ENCODE measurements at places on chromosomes 4 and X.
A peak's percentile ranks its signal among the peaks of the same experiment; 100 is the strongest.

- peak; percentile 54 for DNase-seq
Measured at GRCh38 chrX:3962511-3963311, 249.3 kb upstream of the PRKX start.

DNA sequence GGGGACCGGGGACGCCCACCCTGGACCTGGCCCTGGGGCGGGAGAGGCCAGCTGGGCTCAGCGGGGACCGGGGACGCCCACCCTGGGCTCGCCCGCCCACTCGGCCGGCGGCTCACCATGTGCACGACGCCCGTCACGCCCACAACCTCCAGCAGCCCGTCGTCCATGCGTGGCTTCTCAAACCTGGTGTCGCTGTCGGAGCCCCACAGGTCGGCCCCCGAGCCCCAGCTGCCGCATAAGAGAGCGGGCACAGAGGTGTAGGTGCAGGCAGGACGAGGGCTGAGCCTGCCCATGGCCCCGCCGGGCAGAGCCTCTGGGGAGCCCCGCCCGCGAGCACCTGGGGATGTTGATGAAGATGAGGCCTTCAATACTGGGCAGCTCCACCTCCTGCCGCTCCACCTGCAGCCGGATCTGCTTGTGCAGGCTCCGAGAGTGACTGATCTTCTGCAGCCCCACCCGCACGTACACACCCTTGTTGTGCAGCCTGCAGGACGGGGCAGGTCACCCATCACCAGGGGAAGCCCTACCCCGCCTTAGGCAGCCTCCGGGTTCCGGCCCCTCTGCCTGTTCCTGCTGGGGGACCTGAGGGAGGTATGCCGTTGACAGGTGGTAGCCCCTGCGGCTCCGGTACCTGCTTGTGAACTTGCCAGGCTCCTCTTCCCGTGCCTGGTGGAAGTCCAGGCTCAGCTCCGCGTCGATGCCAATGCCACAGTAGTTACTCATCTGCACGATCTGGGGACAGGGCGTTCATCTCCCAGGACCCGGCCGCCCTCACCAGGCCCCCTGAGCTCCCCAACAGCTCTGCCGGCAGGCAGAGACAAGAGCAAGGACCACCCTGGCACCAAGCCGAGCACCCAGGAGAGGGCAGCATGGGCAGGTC lies 11.8 kb downstream of the DGKQ start:
- DNase-seq: no peak

- DNase-seq: no peak
Measured at GRCh38 chrX:39728025-39728424, 369.7 kb downstream of the BCOR start.

DNA sequence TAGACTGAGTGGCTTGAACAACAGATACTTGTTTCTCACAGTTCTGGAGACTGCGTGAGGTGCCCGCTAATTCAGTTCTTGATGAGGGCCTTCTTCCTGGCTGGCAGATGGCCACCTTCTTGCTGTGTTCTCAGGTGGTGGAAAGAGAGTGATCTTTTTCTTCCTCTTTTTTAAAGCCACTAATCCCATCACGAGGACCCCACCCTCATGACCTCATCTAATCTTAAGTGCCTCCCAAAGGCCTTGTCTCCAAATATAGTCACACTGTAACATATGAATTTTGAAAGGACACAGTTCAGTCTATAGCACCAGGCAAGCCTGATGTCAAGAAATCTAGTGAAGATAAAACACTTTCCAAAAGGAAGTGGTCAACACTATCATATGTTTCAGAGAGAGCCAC lies 12.4 kb downstream of the VAMP7 start:
- DNase-seq: no peak

DNA sequence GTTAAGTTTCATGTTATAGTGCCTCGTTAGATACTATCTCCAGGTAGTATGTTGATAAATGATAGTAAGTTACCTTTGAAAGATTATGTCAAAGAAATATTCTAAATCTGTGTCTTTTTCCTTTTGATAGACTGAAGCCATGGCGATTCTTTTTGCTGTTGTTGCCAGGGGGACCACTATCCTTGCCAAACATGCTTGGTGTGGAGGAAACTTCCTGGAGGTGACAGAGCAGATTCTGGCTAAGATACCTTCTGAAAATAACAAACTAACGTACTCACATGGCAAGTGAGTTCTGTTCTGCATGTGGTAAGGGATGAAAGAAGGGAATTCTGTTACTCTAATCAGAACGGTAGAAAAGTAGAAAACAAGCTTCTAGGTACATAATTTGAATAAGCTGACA lies 8.2 kb downstream of the VAMP7 start:
- DNase-seq: no peak

DNA sequence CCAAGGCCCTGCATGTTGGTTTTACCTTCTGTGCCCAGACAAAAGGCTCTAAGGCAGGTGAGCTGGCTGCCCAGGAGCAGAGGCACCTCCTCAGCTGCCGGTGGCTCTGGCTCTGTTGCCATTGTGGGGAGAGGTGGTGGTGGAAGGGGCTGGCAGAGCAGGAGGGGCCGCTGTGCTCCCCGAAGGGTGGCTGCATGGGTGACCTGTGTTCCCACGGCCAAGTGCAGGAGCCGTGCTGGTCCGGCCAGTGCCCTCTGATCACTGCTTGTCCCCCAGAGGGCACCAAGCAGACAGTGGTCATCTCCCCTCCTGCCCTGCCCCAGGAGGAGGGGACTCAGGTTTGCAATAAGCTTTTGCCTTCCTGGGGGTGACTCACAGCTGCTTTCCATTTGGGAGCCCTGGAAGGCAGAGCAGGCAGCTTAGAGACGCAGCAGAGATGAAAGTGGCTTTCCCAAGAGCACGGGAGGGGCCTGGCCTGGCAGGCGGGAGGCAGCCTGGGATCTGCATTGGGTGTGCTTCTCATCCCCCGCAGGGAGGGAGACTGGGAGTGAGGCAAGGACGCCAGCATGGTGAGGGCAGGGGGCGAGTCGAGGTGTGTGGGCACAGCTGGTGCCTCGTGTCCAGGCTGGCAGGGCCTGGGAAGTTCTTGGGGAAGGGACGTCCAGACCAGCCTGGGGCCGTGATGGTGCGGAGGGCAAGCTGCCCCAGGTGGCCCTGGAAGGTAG lies 28.7 kb downstream of the DOK7 start:
- DNase-seq: no peak

DNA sequence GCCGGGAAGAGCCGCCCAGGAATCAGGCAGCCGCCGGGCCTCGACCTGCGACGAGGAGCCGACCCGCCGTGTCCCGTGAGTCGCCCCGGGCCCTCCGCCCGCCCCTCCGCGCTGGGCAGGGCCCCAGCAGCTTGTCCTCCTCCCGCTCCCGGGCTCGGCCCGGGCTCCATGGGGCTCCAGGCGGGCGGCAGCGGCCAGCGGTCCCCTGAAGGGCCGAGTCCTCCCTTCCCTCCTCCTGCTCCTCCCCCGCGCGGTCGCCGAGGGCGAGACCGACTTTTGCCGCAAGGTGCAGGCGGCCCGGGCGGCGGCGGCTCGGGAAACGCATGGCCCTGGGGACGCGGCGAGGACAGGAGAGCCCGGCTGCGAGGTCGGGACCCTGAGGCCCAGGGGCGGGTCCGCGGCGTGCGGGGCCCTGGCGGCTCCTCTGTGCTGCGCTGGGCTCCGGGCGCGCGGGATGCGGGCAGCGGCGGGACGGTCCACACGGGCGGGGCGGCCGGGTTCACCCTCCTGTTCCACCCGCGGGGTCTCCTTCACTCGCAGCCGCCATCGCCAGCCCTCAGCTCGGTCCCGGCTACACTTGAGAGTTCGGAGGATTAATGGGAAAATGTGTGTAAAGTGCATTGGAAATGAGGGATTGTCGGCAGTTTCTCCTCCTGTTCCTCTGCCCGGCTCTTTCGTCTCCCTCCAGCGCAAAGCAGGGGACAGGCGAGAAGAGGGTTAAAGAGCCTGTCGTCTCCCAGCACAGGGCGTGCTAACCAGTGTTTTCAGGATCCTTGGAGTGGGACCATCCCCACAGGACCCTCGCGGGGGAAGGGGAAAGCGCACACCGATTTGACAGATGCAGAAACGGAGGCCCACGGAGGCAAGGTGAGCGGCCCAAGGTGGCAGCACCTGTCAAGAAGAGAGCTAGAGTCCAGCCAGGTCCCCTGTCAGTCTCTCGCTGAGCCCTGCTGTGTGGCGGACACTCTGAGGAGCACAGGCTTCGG lies 16.6 kb upstream of the ZNF718 start:
- DNase-seq: no peak

GRCh38 chr4:8127051-8127826 lies 31.4 kb downstream of the ABLIM2 start:
- DNase-seq: no peak

- DNase-seq: no peak
Measured at GRCh38 chr4:2545321-2546013, 9.0 kb downstream of the FAM193A start.

DNA sequence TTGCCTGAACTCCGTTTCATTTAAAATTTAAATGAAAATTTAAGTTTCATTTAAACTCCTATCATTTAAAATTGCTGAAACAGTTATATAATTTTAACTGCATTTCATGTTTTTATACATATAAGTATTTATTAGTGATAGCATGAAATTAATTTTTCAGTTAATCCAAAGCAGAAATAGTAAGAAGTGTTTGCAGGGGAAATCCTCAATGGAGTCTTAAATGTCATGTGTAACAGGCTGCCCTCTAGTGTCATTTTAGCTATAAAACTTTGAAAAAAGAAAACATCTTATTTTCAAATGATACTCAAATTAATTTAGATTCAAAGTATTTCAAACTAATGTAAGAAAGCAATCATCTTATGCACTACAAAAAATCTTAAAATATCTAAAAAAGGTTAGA lies 27.2 kb downstream of the TAPT1 start:
- no peak for DNase-seq

- no peak for DNase-seq
Measured at GRCh38 chr4:168269896-168270295, 48.7 kb downstream of the DDX60 start.

GRCh38 chrX:84320614-84321013 lies 132.6 kb upstream of the RPS6KA6 start:
- DNase-seq: no peak

DNA sequence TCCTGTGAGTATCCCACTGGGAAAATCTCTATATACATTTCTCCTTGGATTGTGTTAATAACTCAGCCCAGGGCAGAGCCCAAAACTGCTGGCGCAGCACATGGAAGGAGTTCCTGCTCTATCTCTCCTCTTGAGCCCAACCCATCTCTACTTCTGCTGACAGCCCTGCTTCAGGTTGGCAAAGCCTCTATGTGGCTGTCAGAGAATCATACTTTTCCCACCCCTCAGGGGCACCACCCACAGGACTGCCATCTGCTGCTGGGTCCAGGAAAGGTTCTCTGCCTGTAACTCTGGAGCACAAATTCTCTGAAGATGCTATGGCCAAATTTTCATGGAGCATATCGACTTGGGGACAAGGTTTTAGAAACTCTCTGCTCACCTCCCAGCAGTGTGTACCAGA lies 278.5 kb upstream of the EMCN start:
- DNase-seq: no peak

- DNase-seq: no peak
Measured at GRCh38 chrX:66221856-66222255, 57.8 kb downstream of the HEPH start.

GRCh38 chr4:153206534-153206933 lies 2.3 kb downstream of the TRIM2 start:
- DNase-seq: no peak
